ENCODE measurements at places on chromosomes 5 and 9. TPM values are rescaled to one million over a fixed set of nuclear protein-coding genes. Genes with fewer than 3 reads are reported as not detected.

DNA sequence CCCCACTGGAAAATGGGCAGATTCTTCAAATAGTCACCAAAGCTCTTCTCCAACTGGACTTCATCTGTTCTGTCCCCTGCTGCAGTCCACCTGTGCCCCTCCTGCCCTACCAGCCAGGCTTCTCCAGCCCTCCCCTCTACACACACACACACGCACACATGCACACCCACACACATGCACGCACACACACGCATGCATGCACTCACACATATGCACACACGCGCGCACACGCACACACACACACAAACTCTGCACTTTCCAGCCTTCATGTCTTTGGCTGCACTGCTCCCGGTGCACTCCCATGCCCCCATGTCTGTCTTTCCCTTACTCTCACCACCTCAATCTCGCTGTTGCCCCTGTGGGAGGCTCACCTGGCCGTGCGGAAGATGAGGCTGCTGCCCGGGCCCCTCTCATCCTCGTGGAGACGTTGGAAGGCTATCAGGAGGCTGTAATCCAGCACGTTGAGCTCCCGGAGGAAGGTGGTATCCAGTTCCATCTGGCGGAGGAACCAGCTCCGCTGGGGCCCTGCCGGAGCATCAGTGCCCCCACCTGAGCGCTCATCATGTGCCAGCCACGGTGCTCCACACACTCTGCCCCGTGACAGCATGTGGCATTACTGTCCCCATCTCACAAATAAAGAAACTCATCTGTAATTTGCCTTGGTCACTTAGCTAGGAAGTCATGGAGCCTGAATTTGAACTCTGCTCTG is 5.7 kb downstream of the PIP5KL1 start:
- DNase-seq: no peak

GRCh38 chr5:156929366-156929948 is 33.6 kb downstream of the TIMD4 start:
- no peak for DNase-seq

- no peak for DNase-seq
These were observed 274.8 kb upstream of the PANK3 start for GRCh38 chr5:168853972-168854371.

- DNase-seq: peak; percentile 47
These were observed 77.0 kb upstream of the COL5A1 start for GRCh38 chr9:134564431-134565170.

DNA sequence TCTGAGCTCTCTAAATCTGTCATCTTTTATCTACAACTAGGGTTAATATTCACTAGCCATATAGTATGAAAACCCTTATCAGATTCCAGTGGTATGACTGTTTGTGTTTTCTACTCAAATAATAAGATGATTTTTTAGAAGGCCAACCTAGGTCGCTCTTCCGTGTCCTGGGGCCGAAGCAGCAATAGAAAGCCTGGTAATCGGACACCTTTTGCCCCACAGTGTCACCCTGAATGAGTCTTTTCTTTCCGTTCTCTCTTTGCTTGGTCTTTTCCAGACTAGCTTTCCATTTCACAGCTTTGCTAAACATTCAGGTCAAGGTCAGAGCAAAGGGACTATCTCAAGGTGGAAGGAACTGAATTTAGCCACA is 243.3 kb upstream of the ANKRD55 start:
- DNase-seq: no peak

The BHMT2 gene
- not detected for total RNA-seq

Measured in activated naive CD4-positive, alpha-beta T cell treated with anti-CD3 and anti-CD28 coated beads, Interleukin-2, amount 50 U/mL, for 72 hours (primary cell).